ENCODE measurements at places on chromosomes 2 and 18. TPM values are rescaled to one million over a fixed set of nuclear protein-coding genes. Genes with fewer than 3 reads are reported as not detected.
A peak's percentile ranks its signal among the peaks of the same experiment; 100 is the strongest.

GRCh38 chr2:234753701-234754100, 198.1 kb upstream of the SH3BP4 start:
- no peak for DNase-seq

DNA sequence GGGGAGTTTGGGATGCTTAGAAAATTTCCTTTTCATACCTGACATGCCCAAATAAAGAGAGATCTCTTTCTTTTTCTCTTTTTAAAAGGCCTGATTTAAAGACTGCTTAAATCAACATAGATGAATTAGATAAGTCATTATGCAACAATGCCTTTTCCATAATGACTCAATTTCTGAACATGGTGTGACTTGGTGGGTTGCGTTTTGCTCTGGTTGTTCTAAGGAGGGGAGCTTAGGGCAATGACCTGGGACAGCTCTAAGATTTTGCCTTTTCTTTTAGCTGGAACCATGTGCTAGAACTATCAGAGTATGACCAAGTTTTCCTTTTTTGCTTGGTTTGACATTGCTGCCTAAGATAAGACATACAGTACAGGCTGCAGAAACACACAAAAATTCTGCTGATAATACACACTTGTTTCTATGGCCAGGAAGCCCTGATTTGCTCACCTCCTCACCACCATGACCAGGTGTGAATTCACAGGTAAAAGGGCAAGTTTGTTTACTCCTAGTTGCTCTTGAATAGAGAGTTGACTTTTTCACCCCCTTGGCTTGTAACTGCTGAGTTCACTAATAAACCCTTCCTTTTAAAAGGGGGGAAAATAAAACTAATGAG, 58.1 kb upstream of the IL1RL1 start:
- DNase-seq, result no peak

GRCh38 chr2:100125626-100126025, 16.8 kb downstream of the AFF3 start:
- DNase-seq, result no peak

DNA sequence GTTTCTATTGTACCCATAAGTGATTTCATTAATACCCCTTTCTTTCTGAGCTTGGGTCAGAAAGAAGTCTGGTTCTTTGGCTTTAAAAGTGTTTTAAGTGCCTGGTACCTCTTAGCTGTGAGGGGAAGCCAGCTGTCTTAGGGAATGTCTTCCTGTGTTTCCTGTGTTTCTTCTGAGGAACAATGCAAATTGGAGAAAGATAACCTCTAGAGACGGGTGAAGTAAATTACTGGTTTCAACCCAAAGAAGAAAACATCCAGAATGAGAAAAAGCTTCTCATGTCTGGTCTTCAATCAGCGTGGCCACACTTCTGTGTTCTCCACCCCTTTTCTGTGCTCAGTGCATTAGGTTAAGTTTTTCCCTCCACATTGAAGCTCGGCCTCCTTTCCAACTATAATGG, 10.2 kb upstream of the CHN1 start:
- no peak for DNase-seq

DNA sequence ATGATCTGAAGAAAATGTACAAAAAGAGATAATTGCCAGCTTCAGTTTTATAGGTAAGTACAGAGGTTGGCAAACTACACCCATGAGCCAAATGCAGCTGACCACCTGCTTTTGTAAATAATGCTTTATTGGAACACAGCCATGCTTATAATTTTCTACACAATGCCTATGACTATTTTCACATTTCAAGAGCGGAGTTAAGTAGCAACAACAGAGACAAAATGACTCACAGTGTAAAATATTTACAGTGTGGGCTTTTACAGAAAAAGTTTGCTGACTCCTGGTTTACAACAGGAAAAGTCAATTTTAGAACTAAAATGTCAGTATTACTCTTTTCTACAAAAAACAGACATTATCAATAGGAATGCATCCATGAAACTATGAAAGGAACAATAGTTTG, 26.0 kb downstream of the CWC22 start:
- no peak for DNase-seq

- DNase-seq, result no peak
Observed at GRCh38 chr2:18976168-18976961, 382.1 kb downstream of the OSR1 start.

GRCh38 chr2:70003093-70003830, 41.8 kb upstream of the ASPRV1 start:
- DNase-seq, result no peak

GRCh38 chr2:219551441-219552381, 7.9 kb downstream of the TMEM198 start:
- DNase-seq, result no peak

DNA sequence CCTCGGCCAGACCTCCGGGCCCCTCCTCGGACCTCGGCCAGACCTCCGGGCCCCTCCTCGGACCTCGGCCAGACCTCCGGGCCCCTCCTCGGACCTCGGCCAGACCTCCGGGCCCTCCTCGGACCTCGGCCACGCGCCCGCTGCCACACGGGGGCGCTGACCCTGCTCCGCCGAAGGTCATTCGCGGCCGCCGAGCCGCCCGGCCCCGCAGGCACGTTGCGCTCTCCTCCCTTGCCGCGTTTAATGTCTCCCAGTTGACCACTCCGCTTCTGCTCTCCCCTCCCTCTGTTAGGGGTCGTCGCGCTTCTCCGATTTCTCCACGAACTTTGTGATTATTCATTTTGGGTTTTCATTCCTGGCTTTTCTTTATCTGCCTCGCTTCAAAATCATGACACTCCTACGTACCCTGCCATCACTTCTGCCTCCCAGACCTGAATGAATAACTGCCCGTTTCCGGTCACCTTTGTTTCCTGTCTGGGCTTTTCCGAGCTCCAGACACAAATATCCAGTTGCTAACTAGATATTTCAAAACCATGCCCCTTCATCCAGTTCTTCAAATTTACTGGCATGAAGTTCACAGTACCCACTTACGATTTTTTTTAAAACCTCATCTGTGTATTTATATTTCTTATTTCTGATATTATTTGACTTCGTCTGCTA, 14.8 kb upstream of the COLEC12 start:
- DNase-seq, result no peak

GRCh38 chr2:34815052-34815741, 1216.1 kb upstream of the FAM98A start:
- DNase-seq, result no peak

DNA sequence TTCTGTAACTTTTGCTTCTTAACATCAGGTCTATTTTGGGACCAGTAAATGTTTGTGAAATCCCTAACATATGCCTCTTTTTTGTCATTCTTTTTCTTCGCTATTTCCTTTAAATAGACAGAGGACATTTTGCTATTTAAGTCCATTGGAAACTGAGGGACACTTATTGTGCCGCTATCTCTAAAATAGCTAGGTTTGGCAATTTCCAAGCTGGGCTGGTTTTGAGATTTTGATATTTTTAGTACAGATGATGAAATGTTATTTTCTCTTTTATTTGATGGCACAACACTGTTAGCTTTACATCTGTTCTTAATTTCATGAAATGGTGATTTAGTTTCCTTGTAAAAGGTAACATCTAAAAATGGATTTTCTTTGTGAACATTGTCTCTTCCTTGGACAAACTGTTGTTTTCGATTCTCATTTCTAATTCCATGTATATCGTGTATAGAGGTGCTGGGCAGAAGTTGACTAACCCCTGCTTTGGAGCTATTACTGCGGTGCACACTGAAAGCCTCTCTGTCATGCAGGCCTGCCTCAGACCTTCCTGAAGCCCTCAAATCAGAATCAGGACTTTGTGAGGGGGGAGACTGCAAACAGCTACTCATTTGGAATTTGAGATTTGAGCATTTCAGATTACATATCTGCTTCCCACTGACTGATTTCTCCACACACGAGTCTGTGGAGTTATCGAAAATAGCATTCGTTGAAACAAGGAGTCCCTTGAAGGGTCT, 594 bp downstream of the RAD51AP2 start:
- no peak for DNase-seq

DNA sequence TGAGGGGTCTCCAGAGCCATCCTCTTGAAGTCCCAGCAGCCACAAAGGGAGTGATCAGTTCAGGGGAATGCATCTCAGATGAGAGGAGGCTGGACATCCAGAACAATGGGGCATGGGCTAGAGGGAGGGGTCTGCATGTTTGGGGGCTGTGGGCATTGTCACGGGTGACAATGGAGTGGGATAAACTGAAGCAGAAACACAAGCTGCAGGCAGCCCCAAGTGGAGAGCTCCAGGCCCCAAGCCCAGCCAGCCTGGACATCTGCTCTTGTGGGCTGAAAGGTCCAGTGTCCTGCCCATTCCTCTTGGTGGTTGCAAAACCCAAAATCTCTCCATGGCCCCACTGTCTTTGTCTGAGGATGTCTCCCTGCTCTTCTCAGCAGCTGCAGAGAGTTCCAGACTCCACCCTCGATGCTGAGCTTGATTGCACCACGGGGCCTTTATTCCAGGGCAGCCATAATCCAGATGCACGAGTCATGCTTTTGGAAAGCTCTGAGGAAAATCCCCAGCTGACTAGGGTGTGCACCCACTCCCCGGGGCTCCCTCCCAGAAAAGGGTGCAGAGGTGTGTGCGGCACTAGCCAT, 149.4 kb downstream of the TNS1 start:
- no peak for DNase-seq

GRCh38 chr18:26386002-26386401, 159.8 kb downstream of the TAF4B start:
- DNase-seq, result peak; percentile 59

DNA sequence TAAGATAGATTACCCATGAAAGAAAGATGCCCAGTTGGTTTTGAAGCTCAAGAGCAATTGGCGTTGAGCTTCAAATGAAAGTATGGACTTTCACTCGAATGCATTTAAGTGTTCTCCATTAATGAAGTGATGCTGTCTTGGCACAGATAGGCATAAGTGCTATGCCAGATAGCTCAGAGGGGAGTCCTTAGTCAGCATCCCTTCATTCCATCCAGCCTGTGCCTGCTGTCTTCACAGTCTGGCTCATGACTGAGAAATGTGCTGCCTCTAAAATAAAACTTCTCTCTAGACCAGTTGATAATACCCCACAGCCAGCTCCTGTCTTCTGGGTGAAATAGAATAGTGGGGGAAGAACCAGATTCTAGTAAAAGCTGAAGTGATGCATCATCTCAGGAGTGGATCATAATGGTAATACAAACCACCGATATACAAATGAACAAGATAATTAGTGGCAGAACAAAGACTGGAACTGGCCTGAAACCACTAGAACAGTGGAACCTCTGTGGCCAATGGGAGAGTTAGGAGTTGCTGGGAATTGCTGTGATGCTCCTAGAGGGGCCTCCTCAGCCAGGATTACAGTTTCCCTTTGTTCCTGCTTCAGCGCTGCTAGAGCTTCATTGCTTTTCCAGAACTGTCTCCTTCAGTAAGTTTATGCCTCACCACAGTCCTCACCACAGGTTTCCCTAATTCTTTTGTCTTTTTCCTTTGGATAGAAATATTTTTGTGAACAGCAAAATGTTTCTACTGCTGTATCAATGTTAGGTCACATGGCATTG, 359.3 kb downstream of the KIAA1328 start:
- no peak for DNase-seq

- DNase-seq, result no peak
Observed at GRCh38 chr2:51324051-51324450, 292.1 kb upstream of the NRXN1 start.

DNA sequence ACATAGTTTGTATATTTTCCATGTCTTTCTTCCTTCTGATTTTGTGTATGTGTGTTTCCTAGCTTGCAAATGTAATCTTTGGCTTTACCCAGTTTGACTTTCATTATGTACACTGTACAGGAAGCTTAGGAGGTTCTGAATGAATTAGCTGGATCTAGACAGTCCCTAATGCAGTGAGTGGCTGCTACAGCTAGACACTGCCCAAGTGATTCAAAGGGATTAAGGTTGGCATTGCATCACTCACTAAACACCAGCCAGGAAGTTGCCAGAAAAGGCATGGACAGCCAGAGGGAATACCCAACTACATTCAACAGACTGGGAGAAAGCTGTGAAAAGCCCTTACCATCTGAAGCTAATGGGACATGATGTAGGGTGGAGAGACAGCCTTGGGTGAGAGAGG, 316.0 kb upstream of the MEX3C start:
- no peak for DNase-seq

- DNase-seq, result no peak
Observed at GRCh38 chr2:10326151-10326616, 23.5 kb downstream of the HPCAL1 start.

GRCh38 chr2:4900242-4900641, 791.9 kb upstream of the SOX11 start:
- no peak for DNase-seq

DNA sequence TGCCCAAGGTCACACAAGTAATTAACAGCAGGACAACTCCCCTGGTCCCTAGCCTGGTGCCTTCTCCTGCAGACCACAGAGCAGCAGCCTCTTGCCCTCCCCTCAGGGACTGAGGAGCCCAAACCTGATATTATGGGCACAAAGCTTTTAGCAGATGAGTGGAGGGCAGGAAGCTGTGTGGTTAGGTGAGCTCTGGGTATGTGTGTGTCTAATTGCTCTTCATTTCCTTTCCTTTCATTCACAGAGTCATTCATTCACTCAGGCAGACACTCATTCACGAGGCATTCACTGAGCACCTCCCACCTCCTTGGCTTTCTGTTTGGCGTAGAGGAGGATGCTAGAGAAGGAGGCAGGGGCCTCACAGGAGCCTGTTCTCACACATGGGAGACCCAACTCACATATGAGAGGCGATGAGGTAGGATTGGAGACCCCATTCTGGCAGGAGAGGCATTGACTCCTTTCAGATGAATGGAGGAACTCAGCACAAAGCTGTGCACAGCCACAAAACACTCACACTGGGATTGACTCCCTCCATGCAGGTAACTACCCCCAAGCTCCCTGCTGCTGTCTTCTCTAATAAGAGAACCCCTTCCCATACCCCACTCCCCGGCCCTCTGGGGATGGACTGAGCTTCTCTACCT, 306.8 kb upstream of the SKOR2 start:
- DNase-seq, result no peak

DNA sequence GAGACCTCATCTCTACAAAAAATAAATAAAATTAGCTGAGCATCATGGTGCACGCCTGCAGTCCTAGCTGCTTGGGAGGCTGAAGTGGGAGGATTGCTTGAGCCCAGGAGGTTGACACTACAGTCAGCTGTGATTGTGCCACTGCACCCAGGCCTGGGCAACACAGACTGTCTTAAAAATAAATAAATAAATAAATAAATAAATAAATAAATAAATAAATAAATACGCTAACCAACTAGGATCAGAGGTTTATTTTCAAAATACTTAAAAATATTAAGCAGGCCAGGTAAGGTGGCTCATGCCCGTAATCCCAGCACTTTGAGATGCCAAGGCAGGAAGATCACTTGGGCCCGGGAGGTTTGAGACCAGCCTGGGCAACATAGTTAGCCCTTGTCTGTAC, 63.6 kb downstream of the KCNG3 start:
- no peak for DNase-seq

The GPAT2 gene
- polyA plus RNA-seq, result 3.5 TPM

The OSR1 gene
- 30.4 TPM for polyA plus RNA-seq

The EFR3B gene
- polyA plus RNA-seq, result 4.3 TPM

The DES gene
- polyA plus RNA-seq, result 3,658 TPM

The PSMA8 gene
- polyA plus RNA-seq, result 0.11 TPM

The IL36B gene
- not detected for polyA plus RNA-seq

The DIPK1C gene
- polyA plus RNA-seq, result 10.0 TPM

The CHRNG gene
- polyA plus RNA-seq, result 73.4 TPM

The CPLX4 gene
- polyA plus RNA-seq, result not detected

The ANKRD12 gene
- polyA plus RNA-seq, result 19.2 TPM

The DSG4 gene
- not detected for polyA plus RNA-seq

The NDC80 gene
- polyA plus RNA-seq, result 8.8 TPM

The C2orf66 gene
- polyA plus RNA-seq, result not detected

The EMX1 gene
- not detected for polyA plus RNA-seq
